ENCODE measurements at places on chromosomes 5 and 9.
A peak's percentile ranks its signal among the peaks of the same experiment; 100 is the strongest.

GRCh38 chr5:146049704-146050026 lies 55.7 kb downstream of the PLAC8L1 start:
- DNase-seq: no peak

DNA sequence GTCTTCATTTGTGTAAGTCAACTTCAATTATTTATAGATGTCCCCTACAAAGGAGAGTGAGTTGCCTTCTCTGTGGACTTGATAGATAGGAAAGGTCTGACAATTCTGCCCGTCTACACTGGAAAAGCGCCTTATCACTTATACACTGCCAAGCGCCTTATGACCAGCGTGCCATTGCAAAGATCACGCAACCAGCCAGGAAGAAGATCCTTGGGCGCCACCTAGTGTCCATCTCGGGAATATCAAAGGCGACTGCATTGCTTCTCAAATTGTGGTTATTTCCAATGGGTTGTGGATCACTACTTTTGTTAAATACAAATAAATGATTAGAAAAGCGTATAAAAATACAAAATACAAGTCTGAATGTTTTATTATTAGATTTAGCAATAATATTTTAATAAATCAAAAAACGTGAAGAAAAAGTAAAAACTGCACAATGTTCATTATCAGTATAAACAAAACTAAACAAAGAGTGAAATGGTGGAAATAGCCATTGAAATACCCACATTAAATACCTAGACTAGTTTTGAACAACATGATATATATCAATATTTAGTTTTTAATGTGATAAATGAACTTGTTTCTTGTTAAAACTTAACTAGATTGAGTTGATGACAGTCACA lies 27.8 kb downstream of the SUB1 start:
- peak; percentile 71 for DNase-seq

GRCh38 chr5:89087551-89088318 lies 204.8 kb upstream of the MEF2C start:
- no peak for DNase-seq

GRCh38 chr9:84761137-84761808 lies 91.7 kb downstream of the NTRK2 start:
- no peak for DNase-seq

DNA sequence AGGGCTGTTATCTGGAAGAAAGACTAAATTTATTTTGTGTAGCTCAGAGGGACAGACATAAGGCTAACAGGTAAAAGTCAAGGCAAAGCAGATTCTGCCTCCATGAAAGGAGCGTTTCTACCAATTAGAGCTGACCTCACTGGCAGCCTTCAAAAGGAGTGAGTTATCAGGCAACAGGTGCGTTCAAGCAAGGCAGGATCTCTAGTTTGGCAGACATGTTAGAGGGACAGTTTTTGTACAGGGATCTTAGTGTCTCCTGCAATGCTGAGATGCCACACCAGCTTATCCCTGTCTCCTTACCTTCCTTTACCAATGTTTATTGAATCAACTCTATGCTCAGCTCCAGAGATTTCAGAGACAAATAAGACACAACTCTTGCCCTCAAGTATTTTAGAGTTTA lies 73.8 kb downstream of the NRG2 start:
- no peak for DNase-seq

DNA sequence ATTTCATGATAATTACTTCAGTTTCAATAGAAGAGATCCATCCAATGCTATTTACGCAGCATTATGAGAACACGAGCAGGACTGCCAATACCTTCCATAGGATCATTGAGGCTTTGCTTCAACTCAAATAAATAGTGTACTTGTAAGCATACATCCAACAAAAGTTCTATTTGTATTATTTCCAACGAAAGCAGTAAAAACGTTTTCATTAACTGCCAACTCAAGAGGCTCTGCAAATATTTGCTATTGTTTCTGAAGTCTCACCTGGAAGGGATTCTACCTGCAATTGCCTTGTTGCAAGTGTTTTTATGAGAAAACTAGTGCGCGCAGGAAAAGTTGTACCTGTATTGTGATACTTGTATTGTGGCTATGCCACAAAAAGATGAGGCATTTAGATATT lies 11.0 kb upstream of the GNPDA1 start:
- DNase-seq: no peak

- no peak for DNase-seq
Observed at GRCh38 chr9:134069480-134070399, 1.9 kb upstream of the BRD3 start.

DNA sequence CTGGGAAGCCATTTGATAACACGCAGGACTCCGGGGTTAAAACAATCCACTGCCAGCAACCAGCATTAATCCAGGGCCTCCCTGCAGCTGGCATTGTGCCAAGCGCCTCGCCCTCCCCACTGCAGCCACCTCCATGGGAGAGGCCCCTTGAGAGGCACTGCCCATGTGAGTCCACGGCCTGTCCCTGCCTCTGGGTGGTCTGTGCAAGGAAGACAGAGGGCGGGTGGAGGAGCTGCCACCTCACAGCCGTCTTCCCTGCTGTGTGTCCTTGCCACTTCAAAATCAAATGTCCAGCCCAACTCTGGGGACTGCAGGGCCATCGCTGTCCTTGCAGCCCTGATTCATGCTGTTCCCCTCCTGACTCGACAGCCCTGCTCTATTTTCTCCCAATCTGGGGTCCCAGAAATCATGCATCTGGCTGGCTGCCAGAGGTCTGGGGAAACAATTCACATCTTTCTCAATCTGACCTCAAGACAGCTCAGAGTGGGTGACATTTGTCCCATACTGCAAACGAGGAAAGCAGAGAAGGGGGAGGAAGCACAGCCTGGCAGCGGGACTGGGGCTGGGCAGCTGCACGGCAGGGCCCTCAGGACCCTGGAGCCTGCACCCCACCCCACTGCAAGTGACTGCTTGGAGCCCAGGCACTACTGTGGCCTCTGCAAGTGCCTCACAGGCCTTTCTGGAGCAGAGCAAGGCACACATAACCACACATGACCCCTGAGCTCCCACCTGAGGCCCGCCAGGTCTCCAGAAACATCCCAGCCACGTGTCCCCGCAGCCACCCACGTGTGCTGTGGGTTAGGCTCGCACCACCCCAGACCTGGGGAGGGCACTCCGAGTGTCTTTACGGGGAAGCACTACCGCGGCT lies 15.7 kb downstream of the BRD3OS start:
- DNase-seq: no peak

GRCh38 chr5:39519079-39519478 lies 94.3 kb upstream of the DAB2 start:
- DNase-seq: no peak

- no peak for DNase-seq
Observed at GRCh38 chr9:95037789-95038521, 279.6 kb downstream of the FANCC start.

DNA sequence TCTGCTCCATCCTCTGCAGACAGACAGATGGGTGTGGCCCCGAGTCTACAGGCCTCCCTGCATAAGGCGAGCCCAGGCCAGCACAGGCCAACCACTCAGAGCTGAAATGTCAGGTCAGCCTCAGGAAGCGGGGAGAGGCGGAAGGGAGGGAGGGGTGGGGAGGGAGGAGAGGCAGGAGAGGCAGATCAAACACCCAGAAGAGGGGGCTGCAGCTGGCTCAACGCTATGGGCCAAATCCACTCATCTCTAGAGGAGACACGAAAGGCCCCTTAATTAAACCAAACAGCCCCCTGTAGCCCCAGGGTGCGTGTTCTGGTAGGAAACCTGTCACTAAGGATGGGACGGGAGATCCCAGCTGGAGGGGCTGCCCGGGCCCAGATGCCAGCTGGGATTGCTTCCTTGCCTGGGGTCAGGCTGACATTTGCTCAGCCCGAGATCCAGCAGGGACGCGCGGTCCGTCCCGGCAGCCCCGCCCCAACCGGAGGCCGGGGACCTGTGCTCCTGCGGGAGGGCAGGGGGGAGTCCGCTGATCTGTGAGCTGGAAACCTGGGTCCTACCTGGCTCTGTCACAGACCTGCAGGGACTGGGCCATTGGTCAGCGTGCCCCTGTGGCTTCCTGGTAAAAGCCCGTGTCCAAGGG lies 97.2 kb upstream of the SARDH start:
- DNase-seq: no peak

All from stimulated activated CD8-positive, alpha-beta memory T cell treated with anti-CD3 and anti-CD28 coated beads, Interleukin-4, amount 100 ng/mL, for 1 hour (primary cell).